Anterior cingulate cortex (tissue), 58 donors: ENCODE measurements at places on chromosomes 2 and 18.

DNA sequence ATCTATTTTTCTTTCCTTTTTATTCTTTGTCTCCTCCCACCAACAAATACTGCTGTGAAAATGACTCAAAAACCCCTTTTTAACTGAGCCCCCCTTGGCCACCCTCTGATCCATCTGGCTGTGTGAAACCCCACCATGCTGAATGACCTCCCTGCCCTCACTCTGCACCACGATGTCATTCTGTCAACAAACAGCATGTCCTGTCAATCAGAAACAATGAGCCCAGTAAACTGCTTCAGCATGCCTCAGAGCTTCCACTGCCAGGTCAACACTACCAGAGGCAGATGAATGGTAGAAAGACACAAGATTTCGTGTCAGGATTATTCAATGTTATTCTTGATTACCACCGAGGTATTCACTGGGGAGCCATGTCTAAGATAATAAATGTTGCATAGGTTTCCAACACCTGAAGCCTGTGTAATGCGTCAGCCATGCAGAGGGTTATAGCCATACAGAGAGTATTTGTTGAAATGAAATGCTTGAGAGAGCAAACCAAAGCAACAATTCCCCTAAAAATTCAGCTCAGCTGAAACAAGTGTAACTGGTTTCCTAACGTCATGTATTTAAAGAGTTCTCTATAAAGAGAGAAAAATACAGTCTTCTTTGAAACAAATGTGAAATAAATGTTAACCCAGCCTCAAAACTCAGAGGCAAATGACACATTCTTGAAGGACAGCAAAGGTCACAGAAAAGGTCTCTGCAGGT is 76.7 kb downstream of the LRP2 start:
- no peak for DNase-seq

GRCh38 chr2:172995323-172996244 is 80.1 kb upstream of the MAP3K20 start:
- DNase-seq: no peak

GRCh38 chr2:229032608-229033234 is 238.4 kb downstream of the PID1 start:
- no peak for DNase-seq

DNA sequence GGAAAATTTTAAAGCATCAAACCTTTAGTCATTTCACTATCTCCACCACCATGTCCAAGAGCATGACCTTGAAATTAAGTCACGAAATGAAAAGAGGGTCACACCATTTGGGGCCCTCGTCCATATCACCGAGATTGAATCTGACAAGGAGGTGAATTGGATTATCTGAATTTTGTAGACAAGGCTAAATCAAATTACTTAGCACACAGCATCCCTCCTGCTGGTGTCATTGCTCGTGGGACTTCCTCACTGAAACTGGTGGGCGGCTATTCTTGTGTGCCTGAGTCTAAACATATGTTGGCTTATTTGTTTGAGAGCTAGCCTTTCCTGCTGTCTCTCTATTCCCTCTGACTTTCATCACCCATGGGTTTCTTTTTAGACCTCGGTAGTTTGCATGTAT is 64.6 kb upstream of the CNGA3 start:
- no peak for DNase-seq

DNA sequence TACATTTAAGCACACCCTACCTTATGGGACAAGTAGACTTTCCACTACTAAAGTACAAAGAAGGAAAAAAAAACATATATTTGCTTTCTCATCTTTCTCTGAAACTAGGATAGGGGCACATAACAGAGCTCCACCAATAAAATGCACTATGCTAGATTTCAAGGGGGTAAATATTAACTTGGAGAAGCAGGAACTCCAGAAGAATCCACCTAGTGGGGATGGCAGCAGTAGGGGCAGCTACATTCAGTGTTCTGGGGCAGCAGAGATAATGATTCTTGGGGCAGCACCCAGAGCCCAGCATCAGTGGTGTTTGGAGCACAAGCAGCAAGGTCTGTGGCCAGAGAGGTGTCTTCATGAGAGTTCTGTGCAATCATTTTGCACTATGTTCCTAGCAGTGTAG is 64.7 kb downstream of the DTNB start:
- DNase-seq: no peak

DNA sequence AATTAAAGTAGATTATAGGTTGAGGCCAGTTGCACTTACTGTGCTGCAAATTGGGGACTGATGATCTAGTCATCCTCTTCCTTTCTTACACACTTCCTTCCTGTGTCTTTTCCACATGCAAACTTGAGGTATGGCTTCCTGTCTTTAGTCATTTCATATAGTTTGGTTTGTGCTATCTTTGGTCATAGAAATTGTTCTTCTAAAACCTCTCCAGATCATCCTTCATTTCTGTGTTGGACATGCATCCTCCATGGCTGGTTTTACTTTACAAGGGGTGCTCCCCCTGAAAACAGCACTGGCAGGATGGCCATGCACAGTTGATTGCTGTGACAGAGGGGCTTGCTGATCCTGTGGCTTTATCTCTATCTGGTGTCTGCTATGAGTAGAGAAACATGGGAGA is 36.5 kb downstream of the MGAT5 start:
- DNase-seq: no peak

DNA sequence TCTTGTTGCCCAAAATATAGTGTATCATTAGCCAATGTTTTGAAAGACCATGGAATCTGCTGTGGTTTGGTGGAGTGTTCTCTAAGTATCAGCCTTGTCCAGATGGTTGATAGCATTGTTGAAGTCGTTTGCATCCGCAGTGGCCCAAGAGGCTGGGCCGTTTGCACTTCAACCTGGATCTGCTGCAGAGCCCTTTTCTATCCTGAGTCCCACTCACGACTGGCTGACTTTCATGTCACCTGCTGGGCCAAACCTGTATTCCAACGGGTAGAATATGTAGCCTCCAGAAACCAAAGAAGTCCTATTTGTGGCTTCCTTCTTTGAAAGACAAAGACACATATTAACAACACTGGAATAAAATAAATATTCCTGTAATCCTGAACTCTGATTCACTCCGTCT is 1154.1 kb downstream of the RPIA start:
- no peak for DNase-seq

- no peak for DNase-seq
These were observed 597 bp upstream of the TEKT4 start for GRCh38 chr2:94870440-94871225.

DNA sequence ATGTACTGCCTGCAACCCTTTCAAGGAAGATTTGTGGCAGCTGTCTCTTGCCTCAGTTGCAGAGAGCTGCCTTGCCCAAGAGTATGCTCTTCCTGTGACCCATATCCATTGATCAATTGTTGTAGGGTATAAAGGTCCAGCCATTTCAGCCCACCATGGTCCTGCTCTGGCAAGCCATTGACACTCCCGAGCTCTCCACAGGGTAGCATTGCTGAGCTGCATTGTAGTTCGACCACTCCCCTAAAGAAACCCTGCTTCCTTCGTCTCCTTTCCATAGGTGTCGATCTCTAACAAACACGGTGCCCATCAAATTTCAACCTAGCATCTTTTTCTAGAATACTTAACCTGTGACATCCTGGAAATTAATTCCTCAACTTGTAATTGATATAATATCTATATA is 104.9 kb upstream of the NDUFV2 start:
- no peak for DNase-seq

DNA sequence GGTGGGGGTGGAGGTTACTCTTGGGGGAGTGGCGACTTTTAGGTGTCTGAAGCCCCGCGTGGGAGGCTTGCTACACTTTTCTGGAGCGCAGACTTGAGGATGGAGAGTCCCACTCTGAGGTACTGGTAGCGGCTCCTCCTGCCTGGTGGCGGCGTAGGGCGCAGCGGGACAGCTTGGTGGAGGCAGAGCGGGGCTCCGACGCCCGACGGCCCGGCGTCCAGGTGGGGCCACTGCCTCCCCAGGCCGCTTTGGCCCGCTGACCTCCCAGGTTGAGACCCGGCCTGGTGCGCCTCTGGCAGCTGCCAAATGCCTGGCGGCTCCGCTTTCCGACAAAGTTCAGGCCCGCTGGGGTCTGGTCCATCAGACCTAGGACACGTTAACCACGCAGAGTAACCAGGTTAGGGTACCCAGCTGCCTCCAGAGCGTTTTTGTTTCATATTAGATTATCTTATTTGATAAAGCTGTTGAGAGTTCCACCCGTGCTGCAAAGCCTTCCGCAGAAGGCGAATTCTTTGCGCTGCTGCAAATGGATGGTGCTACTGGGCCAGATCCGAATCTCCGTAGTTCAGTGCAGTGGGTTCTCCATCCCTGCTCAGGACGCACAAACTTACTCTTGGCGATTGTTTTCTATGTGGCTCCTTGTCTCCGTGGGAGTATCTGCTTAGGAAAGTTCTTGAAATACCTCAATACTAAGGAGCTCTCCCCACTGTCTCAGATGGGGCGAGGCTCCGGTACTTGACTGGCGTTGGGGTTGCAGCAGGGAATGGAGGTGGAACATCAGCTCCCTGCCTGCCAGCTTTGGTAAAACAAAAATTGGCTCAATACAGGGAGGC is 405.9 kb downstream of the XIRP2 start:
- DNase-seq: peak; percentile 36

DNA sequence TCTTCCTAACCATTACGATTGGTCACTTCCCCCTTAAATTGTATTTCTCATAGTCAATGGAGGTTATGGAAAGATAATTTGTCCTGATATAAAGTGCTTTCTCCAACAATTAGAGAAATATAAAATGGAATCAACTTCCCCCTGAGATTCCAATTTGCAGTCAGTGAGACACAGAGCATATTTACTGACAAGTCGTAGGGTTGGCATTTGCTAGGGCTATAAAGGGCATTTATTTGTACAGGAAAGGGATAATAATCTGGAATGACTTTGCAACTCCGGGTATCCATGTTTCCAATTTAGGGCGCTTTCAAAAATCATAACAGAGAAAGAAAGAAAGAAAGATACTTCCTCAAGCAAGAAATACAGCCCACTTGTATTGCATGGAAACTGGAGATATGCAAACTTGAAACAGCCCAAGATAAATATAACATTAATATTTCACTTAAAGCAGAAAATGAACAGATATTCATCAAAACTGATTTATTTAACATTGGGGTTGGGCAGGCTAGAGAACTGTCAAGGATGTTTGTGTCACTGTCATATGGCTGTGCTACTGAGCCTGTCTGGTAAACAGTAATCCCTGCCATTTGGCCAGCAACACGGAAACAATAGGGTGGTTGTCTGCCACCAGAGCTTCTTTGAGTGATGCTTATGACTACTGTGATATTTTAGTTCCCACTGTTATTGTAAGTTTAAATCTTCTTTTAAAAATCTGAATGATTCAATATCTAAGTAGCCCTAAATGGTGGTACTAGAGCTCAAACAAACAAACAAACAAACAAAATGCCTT is 621.8 kb downstream of the LRP1B start:
- no peak for DNase-seq

GRCh38 chr18:24051031-24051947 is 36.7 kb downstream of the TTC39C start:
- DNase-seq: no peak

- DNase-seq: peak; percentile 42
These were observed at the start of gene SLC16A14 for GRCh38 chr2:230068651-230069055. TSS of gene SLC16A14 (minus strand) at chr2:230068924. CDS start at chr2:230059352, 9,572 bp downstream.

DNA sequence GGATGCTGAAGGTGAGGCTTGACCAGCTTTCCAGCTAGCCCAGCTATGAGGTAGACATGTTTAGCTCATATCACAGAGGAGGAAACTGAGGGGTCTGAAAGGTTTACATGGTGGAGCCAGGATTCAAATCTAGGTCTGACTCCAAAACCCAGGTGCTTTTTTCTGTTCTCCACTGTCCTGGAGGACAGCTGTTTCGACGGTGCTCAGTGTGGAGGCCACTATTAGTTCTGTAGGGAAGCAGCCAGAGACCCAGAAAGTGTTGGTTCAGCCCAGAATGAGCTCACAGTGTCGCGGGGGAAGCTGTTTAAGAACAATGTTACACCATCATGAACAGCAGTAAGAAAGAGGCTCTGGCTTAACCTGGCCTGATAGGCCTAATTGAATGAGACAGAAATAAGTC is 11.1 kb downstream of the PROC start:
- DNase-seq: no peak

DNA sequence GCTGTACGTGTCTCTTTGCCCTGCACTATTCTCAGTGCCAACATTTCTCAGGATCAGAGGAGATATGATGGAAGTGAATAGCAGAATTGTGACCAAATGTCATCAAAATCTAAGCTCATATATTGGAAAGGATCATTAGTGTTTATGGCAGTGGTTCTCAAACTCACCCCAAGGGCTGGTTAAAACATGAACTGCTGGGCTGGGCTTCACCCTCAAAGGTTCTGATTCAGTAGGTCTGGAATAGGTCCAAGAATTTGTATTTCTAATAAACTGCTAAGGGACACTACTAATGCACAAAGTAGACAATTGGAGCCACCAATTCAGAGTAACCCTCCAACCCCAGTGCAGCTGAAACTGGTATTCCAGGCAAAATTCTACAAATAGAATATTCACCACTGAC is 317.9 kb upstream of the UBE2E3 start:
- DNase-seq: no peak

GRCh38 chr2:147998203-147998602 is 22.3 kb downstream of the ORC4 start:
- DNase-seq: no peak

DNA sequence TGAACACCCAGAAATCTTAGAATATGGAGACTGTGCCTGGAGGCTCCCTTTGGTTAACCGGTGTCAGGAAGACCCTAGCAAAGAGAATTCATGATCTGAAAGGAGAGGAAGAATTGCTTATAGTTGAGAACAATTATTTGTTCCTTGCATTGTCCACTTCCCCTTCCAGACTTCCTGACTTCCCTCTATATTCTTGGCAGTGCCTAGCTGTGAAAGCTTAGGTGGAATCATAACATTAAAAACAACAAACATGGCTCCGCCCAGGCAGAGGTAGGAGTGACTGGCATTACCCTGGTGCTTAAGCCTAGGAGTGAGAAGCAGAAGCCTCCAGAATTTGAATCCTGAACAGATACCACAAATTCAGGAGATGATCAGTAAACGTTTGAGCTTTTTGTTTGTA is 1.9 kb downstream of the TTL start:
- no peak for DNase-seq

GRCh38 chr2:23944976-23945375 is 4.7 kb downstream of the UBXN2A start:
- DNase-seq: no peak

DNA sequence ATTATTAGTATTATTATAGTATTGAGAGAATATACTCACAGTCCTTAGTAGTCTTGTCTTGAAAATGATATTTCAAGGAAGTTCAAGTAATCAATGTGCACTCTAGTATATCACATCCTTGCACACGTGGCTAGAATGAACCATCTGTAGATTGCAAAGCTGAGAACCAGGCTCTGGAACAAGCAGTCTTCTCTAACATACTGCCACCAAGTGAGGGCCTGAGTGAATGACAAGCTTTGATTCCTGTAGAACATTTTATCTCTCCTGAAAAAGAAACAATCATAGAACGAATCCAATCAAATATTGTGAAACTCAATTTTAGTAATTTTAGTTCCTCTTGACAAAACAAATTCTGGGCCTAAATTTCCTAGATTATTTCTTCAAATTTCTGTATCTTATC is 55.3 kb upstream of the SULT1C3 start:
- DNase-seq: no peak

GRCh38 chr18:49857708-49858107 is 44.4 kb upstream of the ACAA2 start:
- no peak for DNase-seq
